ENCODE measurements at places on chromosomes 5 and 9. TPM values are rescaled to one million over a fixed set of nuclear protein-coding genes. Genes with fewer than 3 reads are reported as not detected.

ZNF354C gene
- total RNA-seq = 4.0 TPM

MYMK gene
- total RNA-seq = not detected

C9 gene
- total RNA-seq = not detected

RASGRF2 gene
- total RNA-seq = 8.2 TPM

PRUNE2 gene
- total RNA-seq = 19.9 TPM

C6 gene
- 25.8 TPM for total RNA-seq

CER1 gene
- not detected for total RNA-seq

ERBIN gene
- 55.8 TPM for total RNA-seq

CCT5 gene
- 102 TPM for total RNA-seq

ANKRD34B gene
- total RNA-seq = not detected

OTULINL gene
- 1.8 TPM for total RNA-seq

BARX1 gene
- 0.19 TPM for total RNA-seq

IFNK gene
- total RNA-seq = not detected

STK32A gene
- total RNA-seq = 0.92 TPM

ARID3C gene
- not detected for total RNA-seq

CKMT2 gene
- total RNA-seq = 1,231 TPM

ZBED3 gene
- total RNA-seq = 6.4 TPM

TEK gene
- 21.0 TPM for total RNA-seq

PCDHGB4 gene
- total RNA-seq = 12.5 TPM

EPB41L4A gene
- total RNA-seq = 18.0 TPM

OR13F1 gene
- not detected for total RNA-seq

PDE6A gene
- 0.13 TPM for total RNA-seq

INSL4 gene
- total RNA-seq = not detected

FAM193B gene
- 25.4 TPM for total RNA-seq

IFNA13 gene
- not detected for total RNA-seq

FBXL7 gene
- total RNA-seq = 26.2 TPM

RXRA gene
- total RNA-seq = 42.6 TPM

EGR1 gene
- total RNA-seq = 66.8 TPM

LOX gene
- 6.8 TPM for total RNA-seq

C1QTNF2 gene
- 1.3 TPM for total RNA-seq

PCDHB11 gene
- 1.9 TPM for total RNA-seq

PAPPA gene
- 2.8 TPM for total RNA-seq

TAF11L10 gene
- total RNA-seq = not detected

TDRD7 gene
- 8.8 TPM for total RNA-seq

RASA1 gene
- total RNA-seq = 19.2 TPM

SHISAL2B gene
- total RNA-seq = not detected

GDA gene
- not detected for total RNA-seq

GADD45G gene
- total RNA-seq = 29.6 TPM

QRFP gene
- total RNA-seq = not detected

TJP2 gene
- 67.0 TPM for total RNA-seq

DND1 gene
- 0.48 TPM for total RNA-seq

SLCO6A1 gene
- not detected for total RNA-seq

BAAT gene
- total RNA-seq = 0.22 TPM

PTGR1 gene
- total RNA-seq = 42.0 TPM

HTR4 gene
- total RNA-seq = 0.70 TPM

AGTPBP1 gene
- total RNA-seq = 39.0 TPM

CCNI2 gene
- total RNA-seq = not detected

SPAAR gene
- total RNA-seq = 4.0 TPM

CLIC3 gene
- total RNA-seq = 12.9 TPM

GSN gene
- 855 TPM for total RNA-seq

GZMA gene
- total RNA-seq = 0.65 TPM

IFNA2 gene
- total RNA-seq = not detected

SLC6A3 gene
- total RNA-seq = 0.19 TPM

WWC1 gene
- 0.51 TPM for total RNA-seq

GLIPR2 gene
- 6.6 TPM for total RNA-seq

PCDHA13 gene
- not detected for total RNA-seq

All from cardiac septum (tissue), 1 donor.